ENCODE measurements at places on chromosomes 5 and 9.

DNA sequence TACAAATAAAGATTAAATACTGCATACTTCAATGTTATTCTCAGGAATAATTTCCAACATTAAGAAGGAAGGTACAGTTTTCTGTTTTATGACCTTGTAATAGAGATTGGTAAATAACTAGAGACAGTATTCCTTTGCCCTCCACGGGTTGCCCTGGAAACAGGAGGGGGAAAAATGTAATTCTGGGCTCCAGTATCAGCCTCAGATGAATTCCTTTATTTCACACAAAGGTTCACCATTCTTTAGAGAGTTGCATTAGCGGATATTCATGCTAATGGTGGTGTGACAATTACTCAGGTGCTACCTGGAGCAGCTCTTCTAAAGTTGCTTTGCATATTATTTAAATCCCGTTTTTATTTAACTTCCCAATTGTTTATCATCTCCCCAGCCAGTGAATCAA is 42.6 kb downstream of the CETN3 start:
- DNase-seq = no peak

GRCh38 chr9:92422611-92423338 is 1.5 kb downstream of the OMD start:
- DNase-seq = no peak

DNA sequence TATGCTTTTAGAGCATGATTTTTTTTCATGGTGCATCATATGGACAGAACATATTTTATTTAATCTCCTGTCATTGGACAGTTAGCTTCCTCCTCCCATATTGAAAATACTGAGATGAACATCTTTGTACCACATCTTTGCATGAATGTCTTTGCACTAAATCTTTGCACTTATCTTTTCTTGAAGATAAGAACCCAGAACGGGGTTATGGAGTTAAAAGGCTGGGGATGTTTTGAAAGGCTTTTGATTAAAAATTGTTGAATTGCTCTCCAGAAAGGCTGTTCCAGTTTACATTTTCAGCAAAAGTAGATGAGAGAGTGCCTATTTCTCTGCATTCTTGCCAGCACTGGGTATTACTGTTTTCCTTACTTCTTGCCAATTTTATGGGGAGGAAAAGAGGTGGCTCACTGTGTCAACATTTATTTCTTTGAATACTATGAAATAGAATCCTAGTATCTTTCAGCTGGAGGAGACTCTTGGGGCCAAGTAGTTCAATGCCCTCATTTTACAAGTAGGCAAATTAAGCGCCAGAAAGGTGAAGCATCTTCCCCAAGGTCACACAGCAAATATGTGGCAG is 7.2 kb downstream of the NCS1 start:
- DNase-seq = no peak

DNA sequence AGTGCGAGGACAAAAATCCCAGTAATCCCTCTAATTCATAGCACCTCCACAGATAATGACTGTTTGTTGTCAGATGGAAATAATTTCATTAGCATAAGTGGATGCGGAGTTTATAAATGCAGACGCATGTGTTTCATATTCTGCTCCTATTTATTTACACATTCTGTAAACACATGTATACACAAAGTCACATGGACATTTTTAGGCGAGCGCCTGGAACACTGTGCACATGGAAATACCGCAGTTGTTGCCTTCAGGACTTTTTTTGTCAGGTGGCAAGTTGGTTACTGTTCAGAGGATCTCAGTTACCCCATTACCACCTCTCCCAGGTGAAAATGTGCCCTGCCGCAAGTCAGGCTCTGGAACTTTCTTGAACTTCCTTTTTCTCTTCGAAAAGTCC is 40.3 kb upstream of the FBP1 start:
- no peak for DNase-seq

- no peak for DNase-seq
Observed at GRCh38 chr5:10994091-10994986, 233.3 kb upstream of the DAP start.

DNA sequence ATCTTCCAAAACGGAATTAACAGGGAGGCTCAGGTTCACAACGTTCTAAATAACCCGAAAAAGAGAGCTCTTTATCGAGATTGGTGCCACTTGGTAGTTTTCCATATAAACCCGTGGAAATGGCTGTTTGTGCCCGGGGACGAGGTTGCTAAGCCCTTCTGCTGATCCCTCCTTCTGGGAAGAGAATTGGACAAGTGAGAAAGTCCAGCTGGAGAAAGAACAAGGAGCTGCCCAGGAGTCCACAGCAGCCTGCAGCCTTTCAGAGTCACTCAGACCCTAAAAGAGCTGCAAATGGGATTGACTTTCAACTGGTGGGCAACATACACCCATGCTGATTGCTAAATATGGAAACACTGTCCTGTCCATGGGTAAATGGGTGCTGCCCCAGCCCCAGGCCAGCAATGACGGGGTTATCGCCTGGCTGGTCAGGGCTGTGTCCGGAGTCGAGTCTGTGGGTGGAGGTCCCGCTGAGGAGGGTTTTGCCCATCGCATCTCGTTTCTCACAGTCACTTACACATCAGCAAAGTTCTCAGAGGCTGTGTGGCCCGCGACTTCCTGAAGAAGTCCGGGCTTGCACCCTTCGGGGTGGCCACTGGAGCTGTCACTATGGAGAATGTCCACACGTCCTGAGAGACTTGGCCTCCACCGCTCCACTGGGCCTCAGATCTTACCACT is 40.7 kb upstream of the HSD17B3 start:
- no peak for DNase-seq

- no peak for DNase-seq
Observed at GRCh38 chr9:100408546-100409175, 18.3 kb upstream of the MSANTD3 start.

- DNase-seq = no peak
Observed at GRCh38 chr9:127928676-127929624, 1.6 kb downstream of the PIP5KL1 start.

DNA sequence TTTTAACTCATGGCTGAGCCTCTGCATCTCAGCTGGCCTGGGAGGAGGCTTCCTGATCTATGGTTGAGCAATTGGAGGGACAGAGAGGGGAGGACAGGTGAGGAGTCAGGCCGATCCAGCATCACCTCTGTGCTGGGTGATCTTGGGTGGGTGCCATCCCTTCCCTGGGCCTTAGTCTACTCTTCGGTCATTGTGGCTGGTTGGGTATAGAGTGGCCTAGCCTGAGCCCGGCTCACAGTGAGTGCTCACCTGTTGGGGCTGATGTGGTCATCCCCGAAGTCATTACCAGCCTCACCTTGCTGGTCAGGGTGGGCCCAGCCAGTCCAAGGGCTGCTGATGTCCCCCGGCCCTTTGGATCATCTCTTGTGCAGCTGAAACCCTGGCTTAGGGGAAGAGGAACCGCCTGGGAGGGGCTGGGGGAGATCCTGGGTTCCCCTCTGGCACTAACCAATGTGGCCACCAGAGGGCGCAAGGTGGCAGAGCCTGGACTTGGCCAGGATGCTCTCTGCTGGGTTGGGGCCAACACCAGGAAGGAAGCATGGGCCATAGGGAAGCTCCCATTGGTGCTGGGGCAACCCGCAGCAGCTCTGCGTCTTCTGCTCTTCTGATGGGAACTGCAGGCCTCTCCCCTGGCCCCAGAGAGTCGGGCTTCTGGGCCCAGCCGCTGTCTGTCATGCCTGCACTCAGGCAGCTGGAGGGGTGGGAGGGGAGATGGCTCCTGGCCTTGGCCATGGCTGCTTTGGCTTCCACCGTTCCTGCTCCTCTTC is 17.3 kb upstream of the ODF2 start:
- DNase-seq = peak; percentile 71

- no peak for DNase-seq
Observed at GRCh38 chr5:141084487-141084989, 9.9 kb upstream of the PCDHB2 start.

DNA sequence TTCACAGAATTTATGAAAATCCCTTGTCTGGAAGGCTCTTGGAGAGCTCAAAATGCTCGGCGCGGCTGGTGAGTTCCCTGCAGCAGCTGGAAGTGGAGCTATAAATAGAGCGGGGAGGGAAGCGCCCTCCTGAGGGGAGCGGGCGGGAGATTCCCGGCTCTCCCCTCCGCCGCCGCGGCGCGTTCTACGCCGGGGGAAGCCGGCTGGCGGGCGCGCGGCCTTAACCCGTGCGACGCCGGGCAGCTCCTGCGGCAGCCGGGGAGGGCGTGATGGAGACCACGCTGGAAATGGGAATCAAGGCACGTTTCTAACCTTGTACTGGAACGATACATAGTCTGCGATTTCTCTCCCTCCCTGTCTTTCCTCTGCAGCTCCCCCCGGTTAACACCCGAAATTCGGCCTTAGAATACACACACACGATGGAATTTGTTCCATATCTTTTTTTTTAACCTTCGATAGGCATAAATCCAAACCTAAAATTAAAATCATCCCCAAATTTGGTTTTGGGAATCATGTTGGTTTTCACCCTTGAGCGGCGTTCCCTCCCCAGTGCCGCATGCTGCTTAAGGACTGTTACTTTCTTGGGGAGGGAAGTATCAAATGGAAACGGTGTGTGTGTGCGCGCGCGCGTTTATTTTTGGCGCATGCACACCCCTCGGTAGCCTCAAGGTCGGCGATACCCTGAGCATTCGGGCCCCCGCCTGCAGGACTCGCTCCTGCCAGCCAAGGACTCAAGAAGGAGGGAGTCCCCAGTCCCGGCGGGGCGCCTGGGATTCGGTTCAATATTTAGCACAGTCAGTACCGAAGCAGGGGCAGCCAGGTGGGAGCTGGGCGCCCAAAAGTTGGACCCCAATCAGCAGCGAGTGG is 306.3 kb upstream of the KCNN2 start:
- DNase-seq = no peak

DNA sequence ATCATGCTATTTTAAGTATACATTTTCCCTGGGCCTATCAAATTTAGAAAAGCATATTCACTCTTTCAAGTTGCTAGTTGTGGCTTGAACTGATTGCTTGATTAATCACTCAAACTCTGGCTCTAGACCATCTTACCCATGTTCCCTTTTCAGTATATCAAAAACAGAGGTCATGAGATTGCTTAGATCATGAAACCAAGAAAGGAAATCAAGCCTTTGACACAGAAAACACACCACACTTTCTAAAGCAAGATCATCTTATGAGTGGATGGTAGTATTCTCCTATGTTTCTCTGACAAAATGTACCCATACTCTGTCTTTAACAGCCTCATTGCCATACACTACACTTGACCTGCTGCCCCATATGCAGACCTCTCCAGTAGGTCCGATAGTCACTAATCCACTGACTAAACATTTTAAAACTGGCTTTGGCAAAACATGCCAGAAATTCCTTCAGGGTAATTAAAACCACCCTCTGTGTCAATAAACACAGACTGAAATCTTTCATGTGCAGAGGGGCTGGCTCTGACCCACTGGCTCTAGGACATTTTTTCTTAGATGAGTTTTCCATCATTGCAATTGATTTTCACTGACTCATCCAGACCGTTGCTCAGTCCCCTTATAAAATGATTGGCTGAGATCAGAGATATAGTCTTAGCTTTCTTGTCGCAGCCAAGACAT is 18.2 kb downstream of the PPP2R2B start:
- DNase-seq = no peak

- DNase-seq = no peak
Observed at GRCh38 chr5:63953217-63953616, 9.0 kb downstream of the HTR1A start.

DNA sequence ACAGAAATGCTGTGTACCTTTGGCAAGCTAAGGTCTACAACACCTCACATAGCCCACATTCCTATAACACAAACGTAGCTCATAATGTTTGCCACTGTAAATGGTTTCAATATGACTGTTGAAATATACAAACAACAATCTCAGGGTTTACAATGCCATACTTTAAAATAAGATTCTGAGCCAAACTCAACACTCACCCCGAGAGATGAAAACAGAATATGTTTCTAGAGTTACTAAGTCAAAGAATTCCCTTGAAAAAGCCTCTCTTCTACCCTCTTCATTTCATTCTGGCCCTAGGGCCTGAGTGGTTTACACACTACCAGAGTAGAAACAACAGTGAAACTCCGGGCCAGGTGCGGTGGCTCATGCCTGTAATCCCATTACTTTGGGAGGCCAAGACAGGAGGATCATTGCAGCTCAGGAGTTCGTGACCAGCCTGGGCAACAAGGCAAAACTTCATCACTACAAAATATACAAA is 72.6 kb downstream of the MYO10 start:
- DNase-seq = no peak

GRCh38 chr9:105150991-105151685 is 93.3 kb upstream of the SLC44A1 start:
- no peak for DNase-seq

- DNase-seq = no peak
Observed at GRCh38 chr5:149207831-149208230, 63.8 kb upstream of the AFAP1L1 start.

DNA sequence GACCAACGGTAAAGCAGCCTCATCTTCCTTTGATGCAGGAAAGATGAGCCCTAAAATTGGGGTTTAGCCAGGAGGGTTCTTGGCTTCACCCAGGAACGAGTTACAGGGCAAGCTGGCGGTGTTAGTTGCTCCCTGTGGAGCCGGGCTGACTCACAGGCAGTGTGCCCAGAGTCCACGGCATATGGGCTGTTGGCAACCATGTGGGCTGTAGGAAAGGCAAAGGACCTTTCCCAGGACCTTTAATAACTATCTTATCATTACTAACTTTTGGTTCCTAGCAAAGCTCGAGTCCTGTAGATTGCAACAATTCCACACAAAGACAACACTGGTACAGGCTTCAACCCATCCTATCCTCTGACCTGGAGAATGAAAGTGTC is 29.8 kb upstream of the CLPTM1L start:
- no peak for DNase-seq

- no peak for DNase-seq
Observed at GRCh38 chr9:35666045-35666444, 1.1 kb upstream of the ARHGEF39 start.

DNA sequence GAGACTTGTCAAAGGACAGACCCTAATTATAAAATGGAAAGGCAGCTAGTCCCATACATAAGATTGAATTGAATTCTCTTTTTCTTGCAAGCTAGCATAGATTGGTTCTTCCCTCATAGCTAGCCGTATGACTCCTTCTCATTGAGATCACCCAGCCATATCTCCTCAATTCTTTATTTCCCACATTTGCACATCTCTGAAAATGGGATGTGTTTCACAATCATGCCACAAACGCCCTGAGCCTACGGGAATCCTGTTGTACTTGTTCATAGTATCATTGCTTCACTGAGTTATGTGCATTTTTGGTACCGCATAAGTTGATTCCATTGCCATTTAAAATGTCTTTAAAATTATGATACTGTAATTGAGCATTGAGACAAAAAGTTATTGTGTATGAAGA is 90.5 kb downstream of the PCSK1 start:
- DNase-seq = no peak

GRCh38 chr5:76544268-76544926 is 78.8 kb downstream of the F2RL2 start:
- peak; percentile 51 for DNase-seq

DNA sequence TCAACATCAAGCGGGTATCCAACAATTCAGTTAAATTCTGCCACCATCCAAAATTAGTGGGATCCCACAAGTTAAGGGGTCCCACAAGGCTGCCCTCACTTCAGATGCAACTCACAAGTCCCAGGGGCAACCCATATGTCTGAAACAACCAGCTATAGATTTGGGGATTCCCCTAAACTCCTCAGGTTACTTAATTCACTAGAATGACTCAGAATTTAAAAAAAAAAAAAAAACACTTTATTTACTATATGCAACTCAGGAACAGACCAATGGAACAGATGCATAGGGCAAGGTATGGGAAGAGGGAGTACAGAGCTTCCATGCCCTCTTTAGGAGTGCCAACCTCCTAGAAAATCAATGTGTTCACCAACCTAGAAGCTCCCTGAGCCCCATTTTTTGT is 15.1 kb downstream of the AUH start:
- no peak for DNase-seq

GRCh38 chr9:79719989-79720388 is 148.2 kb downstream of the TLE4 start:
- DNase-seq = no peak

All from activated CD4-positive, alpha-beta T cell treated with anti-CD3 and anti-CD28 coated beads for 1 hour (primary cell).